Occipital lobe (tissue), 3 donors: ENCODE measurements at places on chromosomes 12 and 14. TPM values are rescaled to one million over a fixed set of nuclear protein-coding genes. Genes with fewer than 3 reads are reported as not detected.

- DNase-seq = no peak
Observed at GRCh38 chr12:41189395-41190251, 1.5 kb downstream of the PDZRN4 start.

GRCh38 chr12:85309125-85309566 is 29.1 kb downstream of the ALX1 start:
- DNase-seq = no peak

- no peak for DNase-seq
Observed at GRCh38 chr12:59847127-59847526, 251.3 kb downstream of the SLC16A7 start.

DNA sequence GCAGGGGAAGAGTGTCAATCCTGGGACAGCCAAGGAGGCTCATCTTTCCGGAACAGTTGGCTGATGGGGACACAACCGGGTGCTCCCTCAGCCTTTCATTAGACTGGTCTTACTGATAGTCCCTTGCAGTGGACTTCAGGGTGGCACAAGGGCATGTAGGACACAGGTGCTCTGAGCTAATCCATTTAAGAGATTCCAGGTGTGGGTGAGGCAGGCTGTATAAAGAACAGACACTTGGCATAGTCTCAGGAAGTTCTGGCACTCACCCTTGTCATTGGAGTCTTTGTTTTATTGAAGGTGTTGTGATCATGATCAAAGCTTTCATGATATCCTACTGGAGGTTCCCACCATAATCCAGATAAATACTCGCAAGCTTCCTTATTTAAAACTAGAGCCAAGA is 341.6 kb downstream of the EMP1 start:
- no peak for DNase-seq

DNA sequence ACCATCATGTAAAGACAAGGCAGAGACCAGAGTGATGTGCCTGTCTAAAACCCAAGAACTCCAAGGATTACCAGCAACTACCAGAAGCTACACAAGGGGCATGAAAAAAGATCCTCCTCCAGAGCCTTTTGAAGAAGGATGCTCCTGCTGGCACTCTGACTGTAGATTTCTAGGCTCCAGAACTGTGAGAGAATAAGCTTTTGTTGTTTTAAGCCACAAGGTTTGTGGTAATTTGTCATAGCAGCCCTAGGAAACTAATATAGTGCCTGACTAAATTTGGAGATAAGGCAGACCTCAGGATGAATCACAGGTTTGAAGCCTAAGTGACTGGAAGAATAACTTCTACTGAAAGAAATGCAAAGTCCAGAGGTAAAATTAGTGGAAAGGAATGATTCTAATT is 132.9 kb downstream of the CEP83 start:
- DNase-seq = no peak

DNA sequence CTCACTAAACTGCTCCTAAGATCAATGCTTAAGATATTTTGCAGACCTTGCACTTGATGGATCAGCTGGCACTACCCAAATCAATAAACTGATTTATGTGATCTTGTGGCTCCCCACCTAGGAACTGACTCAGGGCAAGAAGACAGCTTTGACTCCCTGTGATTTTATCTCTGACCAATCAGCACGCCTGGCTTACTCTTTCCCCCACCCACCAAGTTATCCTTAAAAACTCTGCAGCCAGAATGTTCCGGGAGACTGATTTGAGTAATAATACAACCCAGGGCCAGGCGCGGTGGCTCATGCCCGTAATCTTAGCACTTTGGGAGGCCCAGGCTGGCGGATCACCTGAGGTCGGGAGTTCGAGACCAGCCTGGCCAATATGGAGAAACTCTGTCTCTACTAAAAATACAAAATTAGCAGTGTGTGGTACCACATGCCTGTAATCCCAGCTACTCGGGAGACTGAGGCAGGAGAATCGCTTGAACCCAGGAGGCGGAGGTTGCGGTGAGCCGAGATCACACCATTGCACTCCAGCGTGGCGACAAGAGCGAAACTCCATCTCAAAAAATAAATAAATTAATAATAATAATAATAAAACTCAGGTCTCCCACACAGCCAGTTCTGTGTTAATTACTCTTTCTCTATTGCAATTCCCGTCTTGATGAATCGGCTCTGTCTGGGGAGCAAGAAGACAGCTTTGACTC is 12.0 kb downstream of the MORN3 start:
- DNase-seq = no peak

TBX3 gene
- total RNA-seq = 1.2 TPM

CD163 gene
- total RNA-seq = 1.4 TPM

CELA1 gene
- not detected for total RNA-seq

KRT4 gene
- total RNA-seq = 0.94 TPM

ATL1 gene
- total RNA-seq = 99.8 TPM

SLC35F4 gene
- total RNA-seq = 1.6 TPM

PPP1R3E gene
- 5.8 TPM for total RNA-seq
